ENCODE measurements at places on chromosomes 1 and 21.

DNA sequence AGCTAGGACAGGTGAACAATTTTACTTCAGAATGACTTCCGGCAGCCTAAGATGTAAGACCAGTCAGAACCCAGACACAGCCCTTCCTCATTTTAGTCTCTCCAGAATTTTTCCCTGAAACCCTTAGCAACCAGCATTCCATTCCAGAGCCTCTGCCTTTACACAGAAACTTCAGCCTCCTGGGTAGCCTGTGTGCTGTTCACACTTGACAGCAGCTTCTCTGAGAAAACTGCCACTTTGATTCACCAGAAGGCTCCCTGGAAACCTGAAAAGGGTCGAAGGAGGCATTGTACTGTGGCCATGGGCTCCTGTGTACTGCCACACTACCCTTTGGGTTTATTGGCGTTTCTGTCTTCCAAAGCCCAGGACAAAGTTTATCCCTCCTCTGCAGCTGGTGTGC, 17.4 kb downstream of the HYI start:
- DNase-seq, result no peak

DNA sequence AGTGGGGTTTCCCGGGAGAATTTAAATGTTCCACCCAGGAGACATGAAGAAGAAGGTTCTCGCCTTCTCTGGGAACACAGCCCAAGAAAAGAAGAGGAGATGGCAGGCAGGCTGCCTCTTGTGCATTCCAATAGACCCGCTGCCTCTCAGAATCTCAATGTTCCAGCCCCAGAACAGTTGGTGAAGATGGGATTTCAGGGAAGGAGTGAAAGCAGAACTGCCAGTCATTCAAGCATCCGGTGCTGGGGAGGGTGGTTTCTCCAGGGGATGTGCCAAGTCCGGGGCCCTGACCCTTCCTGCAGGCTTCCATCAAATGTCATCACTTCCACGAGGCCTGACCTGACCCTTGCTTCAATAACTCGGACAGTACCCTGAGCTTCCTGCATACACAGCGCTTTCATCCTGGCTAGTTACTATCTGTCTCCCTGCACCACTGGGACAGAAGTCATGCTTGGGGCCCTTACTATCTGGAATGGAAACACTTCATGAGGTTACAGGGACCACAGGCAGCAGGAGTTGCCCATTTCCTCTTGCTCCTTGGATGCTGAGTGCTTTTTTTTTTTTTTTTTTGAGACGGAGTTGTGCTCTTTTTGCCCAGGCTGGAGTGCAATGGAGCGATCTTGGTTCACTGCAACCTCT, 386.6 kb upstream of the POU3F1 start:
- DNase-seq, result no peak

DNA sequence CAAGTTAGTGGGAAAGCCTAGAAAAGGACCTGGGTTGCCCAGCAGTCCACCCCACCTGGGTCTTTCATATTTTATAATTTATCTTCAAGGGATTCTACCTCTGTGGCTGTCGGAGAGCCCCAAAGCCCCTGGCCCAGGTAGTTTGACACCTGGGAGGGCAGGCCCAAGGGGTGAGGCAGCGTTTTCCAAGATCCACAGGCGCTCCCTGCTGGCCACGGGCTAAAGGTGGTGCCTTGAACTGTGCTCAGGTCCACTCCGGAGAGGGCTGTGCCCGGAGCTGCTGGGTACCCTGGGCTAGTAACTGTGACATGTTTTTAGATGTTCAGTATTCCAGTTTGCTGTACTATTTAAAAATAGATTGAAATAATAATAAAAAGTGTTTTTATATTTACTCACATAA, 37.2 kb upstream of the CRNN start:
- no peak for DNase-seq

GRCh38 chr1:2273401-2274090, 45.4 kb downstream of the SKI start:
- no peak for DNase-seq

DNA sequence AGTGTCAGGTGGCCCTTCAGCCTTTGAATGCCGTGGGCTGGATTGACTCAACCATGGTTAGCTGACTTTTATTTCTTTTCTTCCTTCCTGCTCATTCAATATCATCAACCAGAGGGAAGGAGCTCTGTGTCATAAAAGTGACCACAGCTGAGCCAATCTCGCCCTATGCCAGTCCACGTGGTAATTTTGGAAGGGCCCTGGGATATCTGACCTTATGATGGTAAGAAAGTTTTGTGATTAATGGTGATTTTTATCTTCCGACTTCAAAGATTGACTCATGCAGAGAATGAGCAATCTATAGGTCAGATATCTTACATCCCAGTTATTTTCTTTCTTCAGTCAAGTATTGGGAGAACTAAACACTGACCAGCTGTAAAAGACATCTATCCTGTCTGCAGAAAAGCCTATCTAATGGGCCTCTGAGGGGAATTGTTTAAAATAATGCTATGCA, 170.3 kb downstream of the ZC3H11B start:
- DNase-seq, result no peak

DNA sequence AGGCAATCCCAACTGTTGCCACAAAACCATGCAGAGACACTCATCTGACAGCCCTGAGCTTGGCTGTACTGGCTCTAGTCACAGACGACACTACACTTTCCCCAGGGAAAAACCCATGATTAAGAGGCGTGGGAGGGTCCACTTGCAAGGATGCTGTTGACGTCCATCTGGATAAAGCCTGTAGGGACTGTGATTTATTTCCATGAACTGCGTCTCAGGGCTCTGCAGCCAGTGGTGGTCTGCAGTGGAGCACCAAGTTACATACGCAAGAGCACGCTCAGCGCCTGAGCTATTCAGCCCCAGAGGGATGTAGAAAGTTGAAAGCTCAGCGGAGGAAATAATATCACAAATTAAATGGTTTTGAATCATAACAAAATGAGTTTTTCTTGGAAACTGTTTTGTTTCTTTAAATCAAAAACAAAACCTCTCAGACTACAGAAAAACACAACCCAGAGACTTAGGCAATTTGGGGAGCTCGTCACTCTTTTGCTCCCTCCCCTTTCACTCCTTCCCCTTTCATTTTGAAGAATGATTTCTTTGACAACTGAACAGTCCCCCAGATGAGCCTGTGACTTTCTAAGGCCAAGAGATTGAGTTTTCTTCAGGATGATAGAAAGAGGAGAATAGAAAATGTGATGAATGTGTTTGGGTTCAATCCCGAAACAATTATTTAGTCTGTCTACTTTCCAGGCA, 71.2 kb downstream of the NGF start:
- no peak for DNase-seq

DNA sequence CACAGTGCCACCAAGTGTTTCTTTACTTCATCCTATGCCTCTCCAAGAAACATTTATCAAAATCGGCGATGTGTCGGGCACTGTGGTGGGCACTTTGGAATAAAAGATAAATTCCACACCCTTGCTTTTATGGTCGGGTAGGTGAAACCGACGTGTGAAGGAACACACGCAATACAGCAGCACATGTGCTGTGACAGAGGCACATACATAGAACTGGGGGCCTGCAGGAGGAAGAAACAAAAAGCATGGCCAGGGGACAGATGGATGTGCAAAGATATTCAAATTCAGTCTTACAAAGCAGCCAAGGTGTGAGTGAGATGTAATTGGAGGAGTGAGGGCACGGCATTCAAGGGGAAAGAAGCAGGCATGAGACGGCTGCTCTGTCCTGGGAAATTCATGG, 282.0 kb downstream of the PBX1 start:
- DNase-seq, result no peak

- no peak for DNase-seq
Observed at GRCh38 chr21:25967901-25968438, 202.6 kb downstream of the APP start.

DNA sequence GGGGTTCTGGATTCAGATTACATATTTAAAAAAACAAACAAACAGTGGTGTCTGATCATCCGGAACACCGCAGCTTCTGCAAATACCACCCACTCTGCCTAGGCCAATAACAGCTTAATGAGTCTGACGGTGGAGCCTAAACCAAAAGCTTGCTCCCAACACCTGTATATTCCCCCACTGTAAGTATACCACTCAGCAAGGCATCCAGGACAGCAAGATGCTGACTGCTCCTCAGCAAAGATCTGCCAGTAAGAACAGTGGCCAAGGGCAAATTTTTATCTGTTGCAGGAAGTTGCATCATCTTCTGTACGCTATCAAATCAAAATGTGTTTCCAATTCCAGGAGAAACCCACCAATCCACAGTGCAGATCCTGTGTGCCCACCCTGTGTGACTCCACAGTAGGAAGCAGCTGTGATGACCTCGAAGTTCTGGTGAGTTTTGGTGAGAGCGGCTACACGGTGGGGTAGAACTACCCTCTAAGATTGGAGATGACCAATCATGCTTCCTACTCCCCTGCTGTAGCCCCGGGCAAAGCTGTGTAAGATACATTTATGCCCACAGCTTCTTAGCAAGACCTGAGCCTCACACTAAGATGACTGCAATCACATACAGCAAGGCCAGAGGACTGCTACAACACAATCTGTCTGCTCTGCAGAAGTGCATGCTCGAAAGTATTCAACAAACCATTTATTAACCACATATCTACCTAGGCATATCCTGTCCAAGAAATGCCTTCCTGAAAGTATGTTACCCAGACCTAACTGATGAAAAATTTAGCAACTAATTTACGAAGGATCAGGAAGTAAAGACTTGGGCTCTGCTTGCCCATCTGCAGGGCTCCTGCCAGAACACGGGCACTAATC, 30.5 kb downstream of the SIPA1L2 start:
- peak; percentile 37 for DNase-seq

GRCh38 chr1:109814223-109814622, 50.5 kb upstream of the EPS8L3 start:
- no peak for DNase-seq

- peak; percentile 55 for DNase-seq
Observed at GRCh38 chr1:215710036-215710898, 143.2 kb downstream of the KCTD3 start.

- DNase-seq, result no peak
Observed at GRCh38 chr1:63710308-63710707, 63.5 kb upstream of the ROR1 start.

DNA sequence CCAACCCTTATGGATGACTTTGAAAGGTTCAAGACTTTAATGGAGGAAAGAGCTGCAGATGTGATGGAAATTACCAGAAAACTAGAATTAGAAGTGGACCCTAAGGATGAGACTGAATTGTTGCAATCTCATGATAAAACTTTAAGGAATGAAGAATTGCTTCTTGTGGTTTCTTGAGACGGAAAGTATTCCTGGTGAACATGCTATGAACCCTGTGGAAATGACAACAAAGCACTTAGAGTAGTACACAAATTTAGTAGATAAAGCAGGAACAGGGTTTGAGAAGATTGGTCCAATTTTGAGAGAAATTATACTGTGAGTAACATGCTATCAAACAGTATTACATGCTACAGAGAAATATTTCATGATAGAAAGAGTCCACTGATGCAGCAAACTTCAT, 215.4 kb downstream of the OMA1 start:
- no peak for DNase-seq

DNA sequence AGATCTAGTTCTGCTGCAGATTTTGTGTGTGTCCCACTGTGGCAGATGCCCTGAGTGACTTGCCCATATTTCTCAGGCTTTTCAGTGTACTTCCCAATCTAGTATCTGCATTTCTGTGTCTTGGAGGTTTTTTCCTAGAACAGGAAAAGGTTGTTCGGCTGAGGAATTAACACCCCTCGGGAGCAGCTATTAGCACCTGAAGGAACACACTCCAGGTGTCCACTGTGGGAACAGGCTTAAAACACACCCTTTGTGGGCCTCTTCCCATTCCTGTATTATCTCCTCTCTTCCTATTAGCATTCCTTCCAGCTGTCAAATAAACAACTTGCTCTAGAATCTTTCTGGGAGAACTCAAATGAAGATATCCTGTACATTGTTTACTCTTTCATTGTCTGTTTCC, 178.3 kb downstream of the HMCN1 start:
- no peak for DNase-seq
